T-helper 2 cell treated with Interferon-gamma antibody and Interleukin-4, amounts not matched to agents 100 ng/mL and 5 ng/mL, for 36 hours (primary cell): ENCODE measurements at places on chromosomes 13 and 19. TPM values are rescaled to one million over a fixed set of nuclear protein-coding genes. Genes with fewer than 3 reads are reported as not detected.

Gene OR7D2
- total RNA-seq, result 0.39 and 0.95 TPM in 2 replicates

Gene ZNF382
- total RNA-seq, result 10.4 and 13.4 TPM in 2 replicates

Gene C5AR1
- 1.4 and 1.7 TPM in 2 replicates for total RNA-seq

Gene NLRP4
- total RNA-seq, result not detected in 2 replicates

Gene SDHAF1
- total RNA-seq, result 16.1 and 16.7 TPM in 2 replicates

Gene DZIP1
- total RNA-seq, result 0.11 and 0.39 TPM in 2 replicates

Gene GCDH
- 40.9 and 43.2 TPM in 2 replicates for total RNA-seq

Gene GZMM
- total RNA-seq, result 44.5 and 48.2 TPM in 2 replicates

Gene CELF5
- total RNA-seq, result 0.09 and 0.41 TPM in 2 replicates

Gene ZNF440
- 12.6 and 14.0 TPM in 2 replicates for total RNA-seq

Gene ELSPBP1
- total RNA-seq, result not detected in 2 replicates

Gene CEACAM19
- total RNA-seq, result 0.68 and 0.75 TPM in 2 replicates

Gene ZNF724
- 12.8 and 14.1 TPM in 2 replicates for total RNA-seq

Gene CYP4F2
- not detected in 2 replicates for total RNA-seq

Gene LILRB3
- total RNA-seq, result 0.14 and 0.61 TPM in 2 replicates

Gene ZNF90
- total RNA-seq, result 4.6 and 5.2 TPM in 2 replicates

Gene CD320
- total RNA-seq, result 60.5 and 65.1 TPM in 2 replicates

Gene TJP3
- 1.0 and 1.2 TPM in 2 replicates for total RNA-seq

Gene CACNA1A
- 0.34 and 0.48 TPM in 2 replicates for total RNA-seq

Gene KCTD4
- total RNA-seq, result not detected in 2 replicates

Gene CDC42EP5
- total RNA-seq, result not detected in 2 replicates

Gene RAB3A
- total RNA-seq, result 3.5 and 4.7 TPM in 2 replicates

Gene CPT1C
- total RNA-seq, result 2.4 and 3.8 TPM in 2 replicates

Gene ADGRL1
- total RNA-seq, result 8.4 and 11.0 TPM in 2 replicates

Gene CD70
- total RNA-seq, result 30.1 and 32.8 TPM in 2 replicates

Gene LRG1
- total RNA-seq, result 0.18 and 0.30 TPM in 2 replicates

Gene IGFL1
- not detected in 2 replicates for total RNA-seq

Gene ZNF490
- total RNA-seq, result 13.2 TPM in 2 replicates

Gene DACH1
- 0.05 TPM in 1 of 2 replicates, not detected in the other for total RNA-seq

Gene LHB
- total RNA-seq, result not detected in 2 replicates

Gene DMKN
- total RNA-seq, result not detected in 2 replicates

Gene ZNF792
- total RNA-seq, result 13.7 and 14.8 TPM in 2 replicates

Gene PCP2
- 0.82 and 2.0 TPM in 2 replicates for total RNA-seq

Gene TYROBP
- total RNA-seq, result 0.52 TPM in 1 of 2 replicates, not detected in the other

Gene SNRNP70
- total RNA-seq, result 228 and 238 TPM in 2 replicates

Gene CBY2
- total RNA-seq, result 0.36 TPM in 1 of 2 replicates, not detected in the other

Gene FSD1
- 12.6 and 13.8 TPM in 2 replicates for total RNA-seq

Gene NBEA
- total RNA-seq, result 0.27 and 0.39 TPM in 2 replicates

Gene TMC4
- 3.5 and 3.9 TPM in 2 replicates for total RNA-seq

Gene ZNF552
- 9.2 and 9.6 TPM in 2 replicates for total RNA-seq

Gene KLK15
- total RNA-seq, result not detected in 2 replicates

Gene NLRP9
- not detected in 2 replicates for total RNA-seq

Gene ZNF442
- total RNA-seq, result 0.25 and 0.27 TPM in 2 replicates

Gene SLITRK6
- total RNA-seq, result not detected in 2 replicates

Gene CEACAM20
- not detected in 2 replicates for total RNA-seq

Gene NKG7
- total RNA-seq, result 135 and 136 TPM in 2 replicates

Gene LMTK3
- 2.8 and 3.4 TPM in 2 replicates for total RNA-seq

Gene CYP2A7
- total RNA-seq, result not detected in 2 replicates

Gene MBD3L4
- not detected in 2 replicates for total RNA-seq

Gene PINLYP
- total RNA-seq, result 7.0 and 9.9 TPM in 2 replicates

Gene NKPD1
- 0.18 and 0.36 TPM in 2 replicates for total RNA-seq

Gene CEACAM21
- total RNA-seq, result 44.3 and 49.9 TPM in 2 replicates

Gene ZNF471
- total RNA-seq, result 0.07 and 0.09 TPM in 2 replicates

Gene CCDC70
- total RNA-seq, result not detected in 2 replicates

Gene FUT6
- not detected in 2 replicates for total RNA-seq

Gene FXYD3
- not detected in 2 replicates for total RNA-seq

Gene AMH
- 5.9 and 6.2 TPM in 2 replicates for total RNA-seq
